ENCODE measurements at places on chromosomes 3 and 15.
A peak's percentile ranks its signal among the peaks of the same experiment; 100 is the strongest.

- DNase-seq: peak; percentile 75
Observed at GRCh38 chr15:74781431-74782258, at the start of gene CSK. Gene CSK (plus strand): TSS chr15:74782080. CDS start chr15:74798298, 16,218 bp downstream.

GRCh38 chr3:32551087-32551486 lies 19.6 kb downstream of the DYNC1LI1 start:
- no peak for DNase-seq

DNA sequence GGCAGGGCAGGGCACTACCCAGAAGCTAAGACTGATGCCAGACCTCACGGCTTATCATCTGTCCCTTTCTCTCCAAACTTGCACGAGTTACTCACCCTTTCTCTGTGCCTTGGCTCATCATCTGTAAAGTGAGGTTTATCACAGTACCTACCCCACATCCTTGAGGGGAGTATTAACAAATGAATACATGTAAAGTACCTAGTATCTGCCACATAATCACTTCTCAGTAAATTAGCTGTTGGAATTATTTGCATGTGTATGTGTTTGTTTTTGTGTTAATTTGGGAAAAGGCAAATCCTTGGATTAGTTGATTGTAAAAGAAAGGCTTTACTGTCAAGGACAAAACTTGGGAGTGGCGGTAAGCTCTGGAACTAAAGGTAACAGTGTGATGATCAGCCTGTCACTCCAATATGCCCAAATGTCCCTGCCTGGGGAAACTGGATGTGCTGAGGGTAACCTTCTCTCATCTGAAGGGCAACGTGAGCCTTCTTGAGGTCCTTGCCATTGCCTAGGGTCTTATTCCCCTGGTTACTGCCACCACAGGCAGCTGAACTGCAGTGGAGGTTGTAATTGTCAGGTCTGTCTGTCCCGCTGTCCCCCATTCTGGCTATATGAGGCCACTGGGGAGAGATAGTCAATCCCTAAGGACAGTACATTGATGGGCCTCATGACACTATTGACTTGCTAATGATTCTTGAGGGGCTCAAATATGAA lies 269.4 kb downstream of the CLSTN2 start:
- DNase-seq: no peak

DNA sequence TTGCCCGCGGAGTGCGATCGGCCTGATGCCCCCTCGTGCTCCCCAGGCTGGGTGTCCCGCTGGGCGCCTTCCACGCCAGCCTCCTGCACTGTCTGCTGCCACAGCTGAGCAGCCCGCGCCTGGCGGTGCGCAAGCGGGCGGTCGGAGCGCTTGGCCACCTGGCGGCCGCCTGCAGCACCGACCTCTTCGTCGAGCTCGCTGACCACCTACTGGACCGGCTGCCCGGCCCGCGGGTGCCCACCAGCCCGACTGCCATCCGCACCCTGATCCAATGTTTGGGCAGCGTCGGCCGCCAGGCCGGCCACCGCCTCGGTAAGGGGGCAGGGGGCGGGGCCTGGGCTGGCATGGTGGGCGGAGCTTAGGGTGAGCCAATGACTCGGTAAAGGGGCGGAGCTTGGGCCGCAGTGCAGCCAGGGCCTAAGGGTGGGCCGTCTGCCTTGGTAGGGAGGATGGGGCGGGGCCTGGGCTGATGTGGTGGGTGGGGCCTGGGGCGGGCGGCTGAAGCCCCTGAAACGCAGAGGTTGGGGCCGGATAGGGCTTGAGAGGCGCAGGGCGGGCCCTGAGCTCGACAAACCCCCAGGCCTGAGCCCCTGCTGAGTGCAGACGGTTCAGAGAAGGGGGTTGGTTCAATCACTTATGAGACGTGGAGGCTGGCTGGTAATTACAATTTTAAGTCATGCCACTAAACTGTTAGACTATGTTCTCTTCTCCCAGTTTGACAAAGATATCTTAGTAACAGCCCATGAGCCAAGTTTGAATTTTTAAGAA lies 13.7 kb downstream of the CAND2 start:
- DNase-seq: peak; percentile 99

DNA sequence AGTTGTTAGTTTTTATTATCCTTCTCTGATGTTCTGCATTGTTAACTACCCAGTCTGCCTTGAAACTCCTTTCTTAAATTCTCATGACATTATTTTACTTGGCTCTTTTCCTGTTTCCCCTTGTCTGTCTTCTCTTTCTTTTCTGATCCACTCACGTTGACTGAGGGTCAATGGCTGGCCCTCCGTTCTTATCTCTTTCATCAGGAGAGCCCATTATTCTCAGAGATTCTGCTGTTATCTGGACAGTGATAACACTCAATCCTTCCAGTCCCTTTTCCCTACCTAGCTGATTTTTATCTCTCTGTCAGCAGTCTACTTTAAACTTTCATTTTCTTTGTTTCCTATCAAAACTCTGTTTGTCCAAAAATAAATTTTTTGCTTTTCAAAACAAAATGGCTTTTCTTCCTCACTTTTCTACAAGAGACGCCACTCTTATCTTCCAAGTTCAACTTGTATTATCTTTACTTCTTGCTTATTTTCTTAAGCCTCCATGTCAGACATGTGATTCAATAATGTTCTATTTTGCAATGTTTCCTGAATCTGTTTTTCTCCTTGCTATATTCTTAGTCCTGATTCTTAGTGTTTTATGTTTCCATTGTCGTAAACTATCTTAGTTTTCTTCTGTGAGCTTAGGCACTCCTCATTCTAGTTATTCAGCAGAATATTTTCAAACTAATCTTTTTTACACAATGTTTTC lies 120.2 kb downstream of the NEDD4 start:
- DNase-seq: no peak

- no peak for DNase-seq
Observed at GRCh38 chr3:127456471-127457093, 134.0 kb downstream of the TPRA1 start.

DNA sequence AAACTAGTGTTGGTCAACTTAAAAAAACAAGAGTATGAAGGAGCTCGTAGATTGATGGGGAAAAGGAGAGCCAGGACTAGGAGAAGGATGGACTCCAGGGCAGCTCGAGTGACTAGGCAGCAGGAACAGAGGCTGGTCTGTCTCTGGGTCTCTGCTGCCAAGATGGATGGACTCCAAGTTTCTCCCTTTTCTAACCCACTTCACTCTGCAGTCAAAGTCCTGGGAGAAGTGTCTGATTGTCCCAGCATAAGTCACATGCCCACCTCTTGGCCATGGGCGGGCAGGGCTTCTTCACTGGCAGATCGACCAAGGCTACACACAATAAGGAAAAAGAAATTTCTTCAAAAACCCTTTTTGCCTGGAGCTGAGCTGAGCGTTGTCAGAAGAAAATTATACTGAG lies 9.2 kb upstream of the EPB42 start:
- no peak for DNase-seq
